Amniotic epithelial cell (primary cell): ENCODE measurements at places on chromosomes 12 and 14.

GRCh38 chr12:65878540-65878939, 54.3 kb downstream of the HMGA2 start:
- peak; percentile 42 for DNase-seq

DNA sequence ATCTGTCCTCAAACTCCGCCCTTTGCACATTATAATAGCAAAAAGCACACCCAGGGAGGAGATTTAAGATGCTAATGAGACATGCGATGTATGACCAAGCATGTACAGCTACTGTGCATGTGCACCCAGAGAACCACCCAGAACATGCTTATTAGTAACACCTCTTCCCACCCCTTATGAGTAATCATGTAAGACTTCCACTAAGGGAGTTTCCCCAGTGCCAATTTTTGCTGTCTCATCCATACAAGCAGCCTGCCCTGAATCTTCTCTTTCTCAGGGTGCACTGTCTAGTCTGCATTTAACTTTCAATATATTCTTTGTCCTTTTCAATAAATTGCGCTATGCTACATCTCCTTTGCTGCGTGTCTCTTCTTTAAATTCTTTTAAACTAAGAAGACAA, 830.0 kb upstream of the NOVA1 start:
- no peak for DNase-seq

DNA sequence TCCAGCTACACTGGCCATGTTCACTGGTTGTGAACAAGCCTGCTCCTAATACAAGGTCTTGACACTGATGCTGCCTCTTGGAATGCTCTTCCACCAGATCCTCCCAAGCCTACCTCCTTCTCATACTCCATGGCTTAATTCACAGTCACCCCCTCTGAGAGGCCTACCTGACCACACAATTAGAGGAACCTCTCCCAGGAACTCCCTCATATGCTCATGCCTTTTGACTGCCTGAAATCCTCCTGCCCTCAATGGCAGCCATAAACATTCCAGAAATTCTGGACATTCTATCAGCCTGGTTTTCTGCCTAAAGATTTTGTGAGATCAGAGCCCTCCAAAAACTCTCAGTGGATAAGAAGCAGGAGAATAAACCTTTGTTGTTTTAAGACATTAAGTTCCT, 340.2 kb downstream of the C12orf75 start:
- DNase-seq, result no peak

DNA sequence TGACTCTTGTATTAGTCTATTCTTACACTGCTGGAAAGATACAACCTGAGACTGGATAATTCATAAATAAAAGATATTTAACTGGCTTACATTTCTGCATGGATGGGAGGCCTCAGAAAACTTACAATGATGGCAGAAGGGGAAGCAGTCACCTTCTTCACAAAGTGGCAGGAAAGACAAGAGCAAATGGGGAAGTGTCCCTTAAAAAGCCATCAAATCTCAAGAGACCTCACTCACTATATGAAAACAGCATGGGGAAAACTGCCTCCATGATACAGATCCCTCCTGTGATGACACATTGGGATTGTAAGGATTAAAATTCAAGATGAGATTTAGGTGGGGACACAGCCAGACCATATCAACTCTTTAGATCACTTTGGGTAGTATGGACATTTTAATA, 83.7 kb downstream of the TMTC3 start:
- no peak for DNase-seq

GRCh38 chr12:24499151-24500146, 449.5 kb downstream of the BCAT1 start:
- DNase-seq, result peak; percentile 84

DNA sequence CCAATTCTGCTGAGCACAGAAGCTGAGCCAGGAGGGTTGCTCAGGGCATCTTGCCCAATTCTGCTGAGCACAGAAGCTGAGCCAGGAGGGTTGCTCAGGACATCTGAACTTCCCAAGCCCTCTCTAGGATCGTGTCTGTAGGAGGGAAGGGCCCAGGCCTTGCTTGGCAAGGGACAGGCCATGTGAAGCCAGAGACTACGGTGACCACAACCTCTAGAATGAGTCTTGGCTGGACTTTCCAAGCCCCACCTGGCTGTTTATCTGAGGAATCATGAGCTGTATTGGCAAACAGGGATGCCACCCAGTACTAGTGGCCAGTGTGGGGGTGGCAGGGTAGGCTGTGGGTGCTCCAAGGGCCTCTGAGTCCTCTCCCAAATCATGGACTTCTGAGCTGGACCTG, 7.7 kb upstream of the SERPINA6 start:
- DNase-seq, result no peak

- DNase-seq, result no peak
Observed at GRCh38 chr14:75578786-75579337, 442 bp downstream of the FLVCR2 start.

- DNase-seq, result no peak
Observed at GRCh38 chr12:131836714-131837397, 8.7 kb downstream of the MMP17 start.

- peak; percentile 49 for DNase-seq
Observed at GRCh38 chr12:68109444-68110217, 49.9 kb downstream of the IFNG start.

DNA sequence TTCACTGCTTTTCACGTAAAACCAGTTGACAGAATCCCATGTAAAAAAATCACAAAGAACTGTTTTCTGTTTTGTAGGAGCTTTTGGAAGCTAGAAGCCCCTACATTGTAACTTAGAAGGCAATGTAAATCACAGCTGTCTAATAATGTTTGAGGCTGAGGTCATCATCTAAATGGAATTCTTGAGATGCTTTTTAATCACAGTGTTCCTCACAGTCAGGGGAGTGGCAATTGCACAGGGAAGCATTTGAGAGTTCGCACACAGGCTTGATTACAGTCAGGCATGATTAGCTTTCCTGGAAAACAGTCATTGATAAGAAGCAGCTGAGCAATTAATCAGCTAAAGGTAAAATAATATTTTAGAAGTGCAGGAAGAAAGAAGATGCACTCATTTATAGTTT, 2.9 kb downstream of the SLC17A8 start:
- peak; percentile 17 for DNase-seq

DNA sequence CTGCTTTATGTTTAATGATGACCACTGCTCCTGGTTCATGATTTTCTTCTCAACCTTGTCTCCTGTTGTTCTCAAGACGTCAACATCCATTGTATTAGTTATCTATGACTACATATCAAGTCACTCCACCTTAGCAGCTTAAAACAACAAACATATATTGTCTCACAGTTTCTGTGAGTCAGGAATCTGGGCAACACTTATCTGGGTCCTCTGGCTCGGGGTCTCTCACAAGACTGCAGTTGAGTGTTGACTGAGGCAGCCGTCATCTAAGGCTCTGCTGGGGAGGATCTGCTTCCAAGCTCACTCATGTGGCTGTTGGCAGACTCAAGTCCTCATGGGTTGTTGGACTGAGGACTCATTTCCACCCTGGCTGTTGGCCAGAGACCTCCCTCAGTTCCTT, 27.3 kb upstream of the FRS2 start:
- no peak for DNase-seq

DNA sequence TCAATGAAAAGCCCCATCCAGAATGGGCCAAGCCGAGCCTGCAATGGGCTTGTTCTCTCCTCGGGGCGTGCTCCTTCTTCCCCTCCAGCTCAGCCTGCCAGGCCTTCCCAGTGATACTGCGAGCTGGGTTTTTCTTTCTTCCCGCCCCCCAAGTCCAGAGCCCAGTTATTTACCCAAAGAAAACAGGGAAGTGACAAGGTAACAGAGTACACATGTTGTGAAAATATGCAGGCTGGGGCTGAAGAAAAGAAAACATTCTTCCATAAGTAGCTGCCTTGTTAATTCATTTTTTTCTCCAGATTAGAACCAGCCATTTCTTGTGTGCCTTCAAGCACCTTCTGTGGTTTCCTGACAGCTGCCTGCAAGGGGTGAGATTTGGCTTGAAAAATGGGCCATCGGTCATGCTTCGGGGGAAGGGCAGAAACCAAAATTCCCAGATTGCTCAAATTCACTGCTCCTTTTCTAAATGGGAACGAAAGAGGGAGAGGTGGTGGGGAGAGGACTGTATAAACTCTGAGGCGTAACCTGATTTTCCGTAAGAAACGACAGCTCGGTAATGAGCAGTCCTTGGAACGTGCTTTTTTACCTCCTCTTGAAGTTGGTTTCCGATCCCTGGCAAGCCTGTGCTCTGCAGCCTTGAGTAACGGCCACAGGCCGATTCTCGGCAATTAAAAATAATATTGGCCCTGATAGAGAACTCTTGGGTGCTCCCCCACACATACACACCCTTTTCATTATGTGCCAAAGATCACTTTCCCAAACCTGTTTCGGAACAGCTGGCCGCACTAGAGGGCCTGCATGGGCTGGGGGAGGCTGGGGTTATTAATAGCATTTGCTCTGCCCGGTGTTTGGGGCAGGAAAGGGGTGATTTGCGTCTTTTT, 229.4 kb downstream of the ZFP36L1 start:
- DNase-seq, result peak; percentile 40

- peak; percentile 22 for DNase-seq
Observed at GRCh38 chr12:27504507-27504906, 19.5 kb upstream of the PPFIBP1 start.

DNA sequence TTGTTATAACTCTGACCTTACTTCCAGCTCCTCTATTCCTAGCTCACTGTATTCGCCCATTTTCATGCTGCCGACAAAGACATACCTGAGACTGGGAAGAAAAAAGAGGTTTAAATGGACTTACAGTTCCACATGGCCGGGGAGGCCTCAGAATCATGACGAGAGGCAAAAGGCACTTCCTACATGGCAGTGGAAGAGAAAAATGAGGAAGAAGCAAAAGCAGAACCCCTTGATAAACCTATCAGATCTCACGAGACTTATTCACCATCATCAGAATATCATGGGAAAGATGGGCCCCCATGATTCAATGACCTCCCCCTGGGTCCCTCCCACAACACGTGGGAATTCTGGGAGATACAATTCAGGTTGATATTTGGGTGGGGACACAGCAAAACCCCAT, 14.5 kb upstream of the PHC1 start:
- DNase-seq, result no peak

DNA sequence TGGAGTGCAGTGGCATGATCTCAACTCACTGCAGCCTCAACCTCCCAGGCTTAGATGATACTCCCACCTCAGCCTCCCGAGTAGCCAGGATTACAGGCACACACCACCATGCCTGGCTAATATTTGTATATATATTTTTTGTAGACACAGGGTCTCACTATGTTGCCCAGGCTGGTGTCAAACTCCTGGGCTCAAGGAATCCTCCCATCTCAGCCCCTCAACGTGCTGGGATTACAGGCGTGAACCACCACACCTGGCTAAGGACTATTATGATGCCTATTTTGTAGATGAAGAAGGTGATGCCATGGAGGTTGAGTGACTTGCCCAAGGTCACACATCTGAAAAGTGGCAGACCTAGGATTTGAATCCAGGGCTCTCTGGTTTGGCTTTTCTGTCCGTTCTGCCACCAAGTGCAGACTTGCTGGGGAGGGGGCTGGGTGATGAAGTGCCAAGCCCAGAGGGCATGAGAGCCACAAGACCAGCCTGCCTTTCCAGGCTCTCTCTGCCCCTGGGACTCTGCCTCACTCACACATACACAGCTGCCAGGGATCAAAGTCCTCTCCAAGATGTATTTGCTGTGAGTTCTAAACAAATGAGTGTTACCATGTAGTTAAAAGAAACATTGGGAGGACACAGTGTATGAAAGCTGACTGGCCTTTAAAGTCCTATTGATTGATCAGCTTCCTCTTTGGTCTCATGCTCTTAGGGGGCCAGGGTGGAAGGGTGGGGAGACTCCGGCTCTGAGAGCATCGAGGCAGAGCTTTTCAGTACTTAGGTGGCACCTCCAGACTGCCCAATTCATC, 21.3 kb upstream of the RBM19 start:
- no peak for DNase-seq

DNA sequence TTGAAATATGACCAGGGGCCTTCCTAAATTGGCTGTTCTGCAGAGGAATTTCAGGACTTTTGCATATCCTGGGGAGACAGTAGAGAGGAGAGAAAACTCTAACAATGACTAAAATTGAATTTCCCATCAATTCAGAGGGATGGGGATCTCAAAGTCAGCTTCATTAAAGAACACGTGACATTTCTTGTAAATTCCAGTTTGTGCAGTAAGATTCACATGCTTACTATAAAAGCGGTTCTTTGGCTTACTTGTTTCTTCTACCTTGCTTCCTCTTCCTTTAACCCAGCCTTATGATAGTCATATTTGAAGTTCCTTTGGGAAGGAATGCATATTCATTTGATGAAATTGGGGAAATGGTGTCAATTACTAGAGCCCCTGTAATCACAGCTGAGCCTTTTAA, 143.7 kb upstream of the GZMB start:
- DNase-seq, result no peak

DNA sequence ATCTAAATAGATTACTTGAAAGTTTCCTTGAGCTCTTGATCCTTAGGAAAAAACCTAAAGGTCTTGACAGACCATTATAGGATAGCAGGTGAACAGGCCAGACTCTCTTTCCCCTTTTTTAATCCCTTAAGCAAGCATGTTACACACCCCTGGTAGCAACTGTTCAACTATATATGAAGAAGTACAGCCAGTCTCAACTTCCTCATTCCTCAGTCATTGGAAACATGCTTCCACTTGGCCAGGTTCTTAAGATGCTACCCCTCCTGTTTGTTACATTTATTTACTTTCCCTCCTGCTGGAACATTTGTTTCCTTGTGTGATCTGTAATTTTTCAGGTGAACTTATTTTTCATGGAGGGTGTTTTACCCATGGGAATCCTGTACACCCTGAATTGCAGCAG, 124.1 kb downstream of the ARMH4 start:
- no peak for DNase-seq

DNA sequence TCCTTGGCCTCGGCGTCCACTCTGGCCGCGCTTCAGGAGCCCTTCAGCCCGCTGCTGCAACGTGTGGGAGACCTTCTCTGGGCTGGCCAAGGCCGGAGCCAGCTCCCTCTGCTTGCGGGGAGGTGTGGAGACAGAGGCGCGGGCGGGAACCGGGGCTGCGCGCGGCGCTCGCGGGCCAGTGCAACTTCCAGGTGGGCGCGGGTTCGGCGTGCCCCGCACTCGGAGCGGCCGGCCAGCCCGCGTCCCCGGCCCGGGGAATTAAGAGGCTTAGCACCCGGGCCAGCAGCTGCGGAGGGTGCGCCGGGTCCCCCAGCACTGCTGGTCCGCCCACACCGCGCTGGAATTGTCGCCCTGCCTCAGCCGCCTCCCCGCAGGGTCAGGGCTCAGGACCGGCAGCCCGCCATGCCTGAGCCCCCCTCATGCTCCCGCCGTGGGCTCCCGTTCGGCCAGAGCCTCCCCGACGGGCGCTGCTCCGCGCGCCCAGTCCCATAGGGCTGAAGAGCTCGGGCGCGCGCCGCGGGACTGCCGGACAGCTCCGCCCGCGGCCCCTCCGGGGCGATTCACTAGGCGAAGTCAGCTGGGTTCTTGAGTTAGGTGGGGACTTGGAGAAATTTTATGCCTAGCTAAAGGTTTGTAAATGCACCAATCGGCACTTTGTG, 673.9 kb downstream of the SLC16A7 start:
- no peak for DNase-seq
